Stimulated activated naive B cell treated with anti-CD40 and anti-IgM and Interleukin-4, amounts not matched to agents 10 μg/mL and 1 μg/mL and 100 μg/mL, for 72 hours (primary cell): ENCODE measurements at places on chromosomes 2 and 18.
A peak's percentile ranks its signal among the peaks of the same experiment; 100 is the strongest.

DNA sequence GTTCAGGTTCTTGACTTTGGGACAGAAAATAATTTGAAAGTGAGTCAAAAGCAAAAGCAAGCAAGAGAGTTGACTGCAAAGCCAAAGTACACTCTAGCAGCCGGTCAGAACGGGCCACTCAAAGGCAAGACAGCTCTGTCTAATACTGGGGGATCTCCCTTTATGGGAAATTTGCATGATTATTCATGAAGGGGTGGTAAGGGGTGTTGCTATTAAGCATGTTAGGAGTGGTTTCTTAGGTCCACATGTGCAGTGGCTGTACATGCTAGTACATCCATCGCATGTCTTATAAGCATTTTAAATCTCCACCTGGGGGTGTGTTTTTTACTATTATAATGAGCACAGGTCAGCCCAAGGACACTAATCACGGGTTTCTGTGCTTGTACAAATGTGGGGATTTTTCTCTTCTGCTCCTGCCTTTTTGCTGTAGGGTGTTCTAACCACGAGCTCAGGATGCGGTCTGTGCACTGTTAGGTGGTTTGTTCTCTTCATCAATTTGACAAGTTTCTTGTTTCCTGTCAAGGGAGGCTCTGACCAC lies 60.2 kb upstream of the SPP2 start:
- DNase-seq, result no peak

GRCh38 chr2:20223407-20224163 lies 1.3 kb downstream of the SDC1 start:
- peak; percentile 11 for DNase-seq

- no peak for DNase-seq
These were observed 232.5 kb upstream of the FN1 start for GRCh38 chr2:215668378-215668775.

DNA sequence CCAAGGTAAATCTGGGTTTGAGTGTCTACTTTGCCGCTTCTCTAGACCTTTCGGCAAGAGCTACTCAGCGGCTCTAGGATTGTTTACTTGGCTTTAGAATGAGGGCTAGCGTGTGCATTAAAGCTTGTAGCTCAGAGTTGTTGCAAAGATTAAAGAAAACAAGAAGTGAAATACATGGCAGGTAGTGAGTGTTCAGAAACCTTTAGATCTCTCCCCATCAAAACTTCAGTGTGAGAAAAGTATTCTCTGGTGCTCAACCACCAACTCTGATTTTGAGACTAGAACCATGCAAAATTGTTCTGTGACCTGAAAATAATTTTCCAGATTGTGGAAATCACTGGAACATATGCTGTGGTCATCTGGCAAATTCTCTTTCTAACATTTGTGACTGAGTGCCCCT lies 512.0 kb downstream of the CMPK2 start:
- no peak for DNase-seq

- DNase-seq, result no peak
These were observed 818 bp upstream of the SLC20A1 start for GRCh38 chr2:112644933-112645309.

GRCh38 chr18:56460581-56460980 lies 177.8 kb downstream of the TXNL1 start:
- no peak for DNase-seq

DNA sequence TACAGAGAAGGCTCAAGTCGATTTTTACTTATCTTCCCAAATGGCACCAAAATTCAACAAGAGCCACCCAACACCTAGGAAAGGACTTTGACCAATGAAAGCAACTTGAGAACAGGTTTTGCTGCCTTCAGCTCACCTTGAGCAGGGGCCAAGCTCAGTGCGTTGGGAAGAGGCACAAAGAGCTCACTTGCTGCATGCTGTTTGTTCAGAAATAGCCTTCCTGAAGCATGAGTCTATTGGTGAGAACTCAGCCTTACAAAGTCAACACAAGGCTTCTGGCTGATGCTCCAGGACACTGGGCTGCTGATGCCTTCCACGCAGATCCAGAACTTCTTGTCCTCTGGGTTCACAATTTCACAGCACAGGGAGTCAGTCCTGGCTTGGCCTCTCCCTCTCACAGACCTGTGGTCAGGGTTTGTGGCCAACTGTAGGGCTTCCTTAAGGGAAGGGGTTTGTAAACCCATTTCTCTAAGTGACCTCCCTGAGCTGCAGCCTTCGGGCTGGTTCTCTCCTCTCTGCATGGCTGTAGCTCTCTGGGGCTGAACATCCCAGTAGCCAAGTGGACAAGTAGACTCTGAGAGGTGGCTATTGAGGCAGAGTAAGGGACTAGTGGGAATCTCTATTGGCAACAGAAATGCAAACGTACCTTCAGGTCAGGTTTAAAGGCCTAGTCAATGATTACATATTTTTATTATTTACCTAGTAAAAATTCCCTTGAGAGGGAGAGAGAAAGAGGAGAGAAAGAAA lies 124.7 kb upstream of the GATA6 start:
- DNase-seq, result no peak

DNA sequence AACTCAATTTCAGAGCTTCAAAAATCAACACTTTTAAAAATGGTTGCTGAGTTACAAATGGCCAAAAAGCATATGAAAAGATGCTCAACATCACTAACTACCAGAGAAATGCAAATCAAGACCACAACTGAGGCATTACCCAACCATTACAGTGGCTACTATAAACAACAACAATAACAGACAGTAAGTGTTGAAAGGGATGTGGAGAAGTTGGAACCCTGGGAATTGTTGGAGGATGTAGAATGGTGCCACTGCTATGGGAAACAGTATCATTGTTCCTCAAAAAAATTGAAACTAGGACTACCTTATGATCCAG lies 173.3 kb upstream of the SPRED2 start:
- no peak for DNase-seq

DNA sequence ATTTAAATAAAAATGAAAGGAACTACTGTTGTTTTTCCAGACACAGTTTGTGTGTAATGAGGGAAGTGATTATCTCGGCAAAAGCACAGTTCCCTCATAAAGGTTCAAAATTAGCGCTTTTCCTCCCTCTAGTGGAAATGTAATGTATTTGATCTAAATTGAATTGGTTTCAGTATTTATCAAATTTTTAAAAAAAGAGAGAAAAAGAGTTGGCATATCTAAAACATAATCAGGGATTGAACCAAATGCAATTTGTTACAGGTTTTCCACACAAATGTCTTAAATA lies 37.5 kb downstream of the CMPK2 start:
- no peak for DNase-seq

DNA sequence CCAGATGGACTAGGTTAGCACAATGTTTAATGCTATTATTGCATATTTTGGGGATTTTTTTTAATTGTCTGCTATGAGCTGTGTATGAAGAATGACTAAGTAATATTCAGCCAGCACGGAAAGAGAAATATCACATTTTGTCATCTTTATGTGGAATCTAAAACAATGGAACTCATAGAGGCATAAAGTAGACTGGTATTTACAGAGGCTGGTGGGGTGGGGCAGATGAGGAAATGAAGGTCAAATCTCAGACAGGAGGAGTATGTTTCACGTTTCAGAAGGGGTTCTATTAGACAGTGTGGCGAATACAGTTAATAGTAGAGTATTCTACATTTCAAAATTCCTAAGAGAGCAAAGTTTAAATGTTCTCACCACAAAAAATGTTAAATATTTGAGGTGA lies 4.7 kb downstream of the CDH19 start:
- no peak for DNase-seq

- DNase-seq, result no peak
These were observed 123.1 kb upstream of the STON1 start for GRCh38 chr2:48406794-48407349.

DNA sequence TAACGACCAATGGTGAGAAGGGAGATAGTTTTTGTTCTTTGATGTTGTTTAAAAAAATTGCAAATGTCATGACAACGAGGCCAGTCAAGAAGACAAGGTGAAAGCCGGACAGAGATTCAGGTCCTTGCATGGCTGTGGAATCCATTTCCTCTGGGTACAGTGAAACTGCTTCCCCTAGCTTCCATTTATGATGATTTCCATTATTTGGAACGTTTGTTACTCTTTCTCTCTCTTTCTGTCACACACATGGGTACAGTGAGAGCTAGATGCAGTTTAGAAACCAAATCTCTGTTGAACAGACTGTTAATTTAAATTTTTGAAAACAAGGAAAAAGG lies 57.4 kb upstream of the MSH2 start:
- DNase-seq, result no peak

- no peak for DNase-seq
These were observed 6.1 kb upstream of the CUL3 start for GRCh38 chr2:224591220-224591619.

- DNase-seq, result no peak
These were observed 358.4 kb upstream of the NRP2 start for GRCh38 chr2:205323929-205324328.

- DNase-seq, result no peak
These were observed 354.2 kb upstream of the ACVR2A start for GRCh38 chr2:147490401-147491261.

DNA sequence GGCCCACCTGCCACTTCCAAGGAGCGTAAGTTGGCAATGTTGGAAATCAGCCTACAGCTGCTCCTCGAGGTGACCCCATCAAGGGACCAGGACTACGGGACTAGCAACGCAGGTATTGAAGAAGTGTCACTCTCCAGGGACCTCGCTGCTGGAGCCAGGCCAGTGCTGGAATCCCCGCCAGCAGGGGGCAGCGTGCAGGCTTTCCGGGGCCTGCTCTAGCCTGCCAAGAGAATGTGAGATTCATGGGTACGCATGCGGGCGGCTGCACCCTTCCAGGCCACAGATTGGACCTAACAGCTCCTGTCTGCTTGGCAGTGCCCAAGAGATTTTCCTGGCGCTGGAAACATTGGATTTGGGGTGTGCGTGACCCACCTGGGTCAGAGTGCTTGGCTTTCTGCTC lies 182.8 kb upstream of the RAB12 start:
- no peak for DNase-seq

DNA sequence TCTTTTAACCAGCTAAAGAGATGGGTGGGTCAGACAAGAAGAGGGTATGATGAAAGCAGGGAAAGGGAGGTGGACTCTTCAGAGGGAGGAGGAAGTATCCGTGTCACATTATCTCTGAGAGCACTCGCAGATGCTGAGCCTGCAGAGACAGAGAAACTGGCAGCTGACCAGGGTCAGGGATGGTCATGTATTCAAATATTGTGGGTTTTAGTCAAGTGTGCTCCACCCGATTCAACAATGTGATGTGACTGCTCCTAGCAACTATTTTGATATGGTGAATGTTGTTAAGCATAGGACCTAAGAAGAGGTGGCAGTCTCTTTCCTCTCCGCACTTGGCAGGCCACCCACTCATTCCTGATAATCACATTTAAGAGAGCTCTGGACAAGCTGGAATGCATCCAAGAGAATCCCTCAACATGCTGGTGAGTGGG lies 1.3 kb upstream of the CLIP4 start:
- DNase-seq, result no peak

- DNase-seq, result no peak
These were observed 19.5 kb downstream of the B3GNT7 start for GRCh38 chr2:231415029-231415428.

DNA sequence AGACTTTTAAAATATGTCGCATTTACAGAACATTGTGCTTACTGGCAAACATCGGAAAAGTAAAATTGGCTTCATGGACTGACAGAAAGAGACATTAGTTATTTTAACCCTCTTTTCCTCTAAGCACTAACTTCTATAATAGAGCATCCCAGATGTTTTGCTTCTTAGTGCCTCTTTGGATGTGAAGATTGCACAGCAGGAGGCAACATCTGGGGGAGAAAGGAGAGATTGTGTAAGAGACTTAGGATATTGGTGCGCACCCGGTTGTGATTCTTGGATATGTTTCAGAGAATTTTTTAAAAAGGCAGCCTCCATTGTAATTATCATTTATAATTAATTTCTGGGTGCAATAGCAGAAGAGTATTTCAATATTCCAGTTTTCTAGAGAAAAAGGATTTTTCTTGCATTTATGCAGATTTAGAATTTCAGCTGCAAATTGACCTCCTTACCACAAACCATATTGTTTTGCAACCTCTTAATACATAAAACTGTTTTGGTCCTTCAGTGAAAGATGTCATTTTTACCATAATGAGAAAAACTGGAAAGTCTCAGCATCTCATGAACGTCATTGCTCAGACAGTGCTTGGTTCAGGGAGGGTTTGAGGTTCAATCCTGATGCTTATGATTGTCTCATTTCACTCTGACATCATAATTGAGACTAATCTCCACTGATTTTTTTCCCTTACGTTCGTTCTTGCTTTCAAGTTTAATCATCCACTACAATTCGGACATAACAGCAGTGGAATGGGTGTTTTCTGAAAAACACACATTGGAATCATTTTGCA lies 404.3 kb downstream of the ZNF521 start:
- no peak for DNase-seq

- DNase-seq, result peak; percentile 20
These were observed 19.2 kb upstream of the IL36G start for GRCh38 chr2:112958428-112959108.

GRCh38 chr2:71635798-71636197 lies 182.4 kb downstream of the DYSF start:
- DNase-seq, result no peak

GRCh38 chr18:7728297-7728696 lies 161.2 kb downstream of the PTPRM start:
- no peak for DNase-seq

- DNase-seq, result no peak
These were observed 124.3 kb downstream of the PAX3 start for GRCh38 chr2:222174450-222174849.

GRCh38 chr2:238225911-238226697 lies 13.7 kb downstream of the HES6 start:
- no peak for DNase-seq

- no peak for DNase-seq
These were observed 69.0 kb downstream of the LAMA3 start for GRCh38 chr18:23758281-23758680.

DNA sequence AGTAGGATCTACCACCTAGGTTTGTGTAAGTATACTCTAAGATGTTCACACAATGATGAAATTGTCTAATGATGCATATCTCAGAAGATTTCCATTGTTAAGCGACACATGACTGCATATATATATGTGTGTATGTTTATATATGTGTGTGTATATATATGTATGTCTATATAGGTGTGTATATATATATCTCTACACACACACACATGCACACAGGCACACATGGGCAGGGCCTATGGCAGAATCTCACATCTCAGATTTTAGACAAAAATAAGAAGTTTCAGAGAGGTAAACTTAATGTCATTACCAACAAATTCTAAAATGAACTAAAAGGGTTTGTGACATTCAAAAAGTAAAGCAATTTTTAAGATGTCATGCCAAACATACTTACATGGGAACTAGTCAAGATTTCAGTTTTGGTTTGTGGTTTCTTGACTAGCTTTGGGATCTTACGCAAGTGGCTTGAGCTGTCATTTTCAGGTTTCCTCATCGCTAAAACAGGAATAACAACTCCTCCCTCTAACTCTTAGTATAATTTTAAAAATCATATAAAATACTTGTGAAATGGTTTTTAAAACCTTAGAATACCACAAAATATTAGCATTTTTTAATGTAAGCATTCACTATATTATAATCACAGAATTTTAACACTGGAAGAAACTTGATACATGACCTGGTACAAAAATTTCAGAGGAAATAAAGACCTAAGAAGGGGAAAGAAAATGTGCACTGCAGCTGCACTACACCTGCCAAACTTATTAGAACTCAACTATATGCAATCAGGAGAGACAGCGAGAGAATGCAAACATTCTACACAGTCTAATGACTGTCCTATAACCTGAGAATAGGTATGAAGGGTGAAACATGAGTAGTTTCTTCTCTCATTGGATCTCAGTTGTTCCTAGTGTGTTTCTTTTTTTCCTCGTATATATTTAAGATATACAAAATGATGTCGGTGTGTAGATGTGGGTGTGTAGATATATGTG lies 75.7 kb downstream of the TTC21B start:
- no peak for DNase-seq
